ENCODE measurements at places on chromosomes 7 and 10.

DNA sequence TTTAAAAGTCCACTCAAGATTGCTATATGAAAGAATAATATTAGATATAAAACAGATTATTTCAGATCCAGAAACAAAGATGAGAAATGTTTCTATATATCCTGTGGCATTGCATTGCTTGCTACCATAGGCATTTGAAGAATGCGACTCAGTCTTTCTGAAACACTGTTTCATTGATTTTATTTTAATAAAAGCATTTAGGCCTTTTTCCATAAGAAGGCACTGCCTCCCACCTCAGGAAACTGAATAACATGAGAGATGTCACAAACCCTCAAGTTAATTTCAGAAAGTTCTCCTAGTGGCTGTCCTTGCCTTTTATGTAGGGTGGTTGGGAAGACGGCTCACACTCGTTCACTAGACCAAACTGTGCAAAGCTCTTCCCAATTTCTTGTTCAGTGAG, 23.3 kb downstream of the PRPS1L1 start:
- no peak for DNase-seq

DNA sequence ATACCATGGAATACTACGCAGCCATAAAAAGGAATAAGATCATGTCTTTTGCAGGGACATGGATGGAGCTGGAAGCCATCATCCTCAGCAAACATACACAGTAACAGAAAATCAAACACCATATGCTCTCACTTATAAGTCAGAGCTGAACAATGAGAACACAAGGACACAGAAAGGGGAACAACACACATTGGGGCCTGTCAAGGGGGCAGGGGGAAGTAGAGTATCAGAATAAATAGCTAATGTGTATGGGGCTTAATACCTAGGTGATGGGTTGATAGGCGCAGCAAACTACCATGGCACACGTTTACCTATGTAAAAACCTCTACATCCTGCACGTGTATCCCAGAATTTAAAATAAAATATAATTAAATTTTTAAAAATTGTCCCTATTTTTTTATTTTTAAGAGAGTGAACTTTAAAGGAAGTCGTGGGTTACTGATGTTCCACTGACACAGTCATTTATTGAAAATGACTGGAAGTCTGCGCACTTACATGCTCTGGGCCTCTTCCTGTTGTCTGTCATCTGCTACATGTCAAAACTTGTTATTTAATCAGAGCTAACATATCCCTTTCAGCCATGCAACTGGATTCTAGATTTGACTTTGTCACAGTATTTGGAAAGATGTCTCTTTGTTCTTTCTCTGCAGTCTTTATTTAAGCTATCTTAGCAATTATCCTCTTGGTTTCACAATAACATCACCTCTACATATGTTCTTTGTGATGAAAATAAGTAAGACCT, 73.7 kb upstream of the ABCB5 start:
- DNase-seq, result no peak

GRCh38 chr10:121558238-121558637, 40.0 kb downstream of the FGFR2 start:
- DNase-seq, result no peak

DNA sequence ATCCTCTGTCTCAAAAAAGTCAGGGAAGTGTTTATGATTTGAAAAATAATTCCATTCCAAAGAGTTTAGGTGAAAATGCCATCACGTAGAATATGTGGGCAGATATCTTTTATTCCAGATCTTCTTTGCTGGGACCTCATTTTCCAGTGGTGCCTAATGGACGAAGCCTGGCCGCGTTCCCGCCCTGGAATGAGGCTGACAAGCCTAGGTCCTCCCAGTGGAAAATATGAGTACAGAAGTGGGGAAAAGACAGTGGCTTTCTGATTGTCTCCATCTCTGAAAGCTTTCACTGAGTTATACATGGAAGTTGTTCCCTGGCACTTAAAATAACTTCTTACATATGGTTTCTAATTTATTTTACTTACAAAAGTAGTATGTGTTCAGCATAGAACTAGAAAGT, 139.4 kb downstream of the TACC2 start:
- DNase-seq, result no peak

DNA sequence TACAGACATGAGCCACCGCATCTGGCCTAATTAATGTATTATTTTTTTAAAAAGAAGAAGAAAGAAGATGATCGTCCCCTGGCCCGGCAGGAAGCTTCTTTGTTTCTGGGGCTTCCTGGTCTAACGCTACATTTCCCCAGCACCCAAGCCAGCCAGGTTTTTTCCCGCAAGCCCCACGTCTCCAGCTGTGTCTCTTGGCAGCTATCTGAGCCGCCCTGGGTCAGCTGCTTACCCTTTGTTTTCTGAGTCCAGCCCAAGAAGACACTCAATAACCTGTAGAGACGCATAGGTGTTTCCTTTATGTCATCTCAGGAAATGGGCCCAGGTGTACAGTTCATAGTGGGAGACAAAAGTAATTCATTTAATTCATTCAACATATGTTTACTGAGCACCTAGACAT, 110.2 kb downstream of the MTPAP start:
- DNase-seq, result no peak

DNA sequence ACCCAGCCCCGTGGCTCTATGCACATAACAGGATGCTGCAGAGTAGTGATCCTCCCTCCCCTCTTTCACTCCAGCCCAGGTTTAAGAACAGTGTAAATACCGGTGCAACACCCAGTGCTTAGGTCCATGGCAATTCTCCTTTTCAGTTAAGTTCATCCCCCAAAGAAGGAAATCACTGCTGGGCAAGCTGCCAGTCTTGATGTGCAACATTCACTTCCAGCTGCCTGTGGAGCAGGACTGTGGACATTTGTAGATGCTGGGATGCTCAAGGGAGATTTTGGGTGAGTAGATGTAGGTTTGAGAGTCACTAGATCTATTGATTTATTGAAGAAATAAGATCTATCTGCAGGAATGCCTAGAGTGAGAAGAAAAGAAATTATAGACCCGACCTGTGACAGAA, 294.3 kb upstream of the KIAA1217 start:
- DNase-seq, result no peak

All from activated CD4-positive, alpha-beta T cell treated with anti-CD3 and anti-CD28 coated beads, Interleukin-2, amount 10 ng/mL, durations not matched to agents 7 days and 5 days (primary cell).